ENCODE measurements at places on chromosomes 4 and X. TPM values are rescaled to one million over a fixed set of nuclear protein-coding genes. Genes with fewer than 3 reads are reported as not detected.

GRCh38 chr4:18398661-18399060 lies 377.1 kb upstream of the LCORL start:
- DNase-seq: no peak

GRCh38 chr4:91984466-91984865 lies 319.3 kb upstream of the GRID2 start:
- DNase-seq: no peak

Gene RPS3A
- total RNA-seq: 1,451 TPM

- DNase-seq: no peak
These were observed 22.0 kb downstream of the CTSO start for GRCh38 chr4:155931634-155932033.

- no peak for DNase-seq
These were observed 172.7 kb upstream of the LNX1 start for GRCh38 chr4:53763813-53764597.

- no peak for DNase-seq
These were observed 258.7 kb upstream of the CPEB2 start for GRCh38 chr4:14743601-14744000.

Gene CXCL10
- total RNA-seq: 5.0 TPM

GRCh38 chrX:138925330-138925729 lies 213.8 kb upstream of the FGF13 start:
- no peak for DNase-seq

- DNase-seq: no peak
These were observed 52.8 kb downstream of the ANAPC10 start for GRCh38 chr4:145045180-145045579.

DNA sequence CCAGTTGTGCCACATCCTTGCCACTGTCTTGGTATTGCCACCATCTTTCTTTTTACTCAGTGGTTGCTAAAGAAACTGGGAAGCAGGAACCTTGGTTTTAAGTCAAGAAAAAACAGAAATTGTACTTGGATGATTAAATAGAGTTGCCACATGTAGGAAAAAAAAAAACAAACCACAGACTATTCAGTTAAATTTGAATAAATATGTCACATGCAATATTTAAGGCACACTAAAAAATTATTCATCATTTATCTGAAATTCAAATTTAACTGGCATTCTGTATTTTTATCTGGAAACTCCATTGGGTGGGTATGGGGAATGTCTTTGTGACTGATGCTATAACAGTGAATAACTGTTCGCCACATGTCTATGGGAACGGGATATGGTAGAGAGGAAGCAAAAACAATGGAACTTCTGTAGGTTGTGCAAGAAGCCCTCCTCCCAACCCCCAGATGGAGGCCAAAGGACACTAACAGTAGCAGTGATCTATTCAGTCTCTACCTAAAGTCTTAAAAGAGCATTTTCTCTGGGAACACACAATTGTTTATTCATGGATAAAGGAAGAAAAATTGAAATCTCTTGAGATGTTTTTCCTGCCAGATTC lies 57.0 kb upstream of the PLAC8 start:
- DNase-seq: no peak

DNA sequence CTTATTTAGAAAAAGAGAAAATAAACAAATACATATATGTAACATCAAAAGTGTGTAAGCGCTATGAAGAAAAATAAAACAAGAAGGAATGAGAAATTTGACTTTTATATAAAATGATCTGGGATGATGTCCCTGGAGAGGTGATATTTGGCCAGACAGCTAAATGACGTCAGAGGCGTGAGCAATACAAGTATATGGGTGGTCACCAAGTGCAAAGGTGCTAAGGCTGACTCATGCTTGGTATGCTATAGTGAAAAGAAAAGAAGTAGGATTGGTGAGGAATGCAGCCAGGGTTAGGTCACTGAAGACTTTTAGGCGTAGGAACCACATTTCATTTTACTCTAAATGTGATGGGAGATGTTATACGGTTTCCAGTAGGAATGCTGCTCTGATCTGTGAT lies 1049.1 kb upstream of the TENM3 start:
- no peak for DNase-seq

GRCh38 chr4:183249854-183250253 lies 70.2 kb downstream of the CLDN22 start:
- no peak for DNase-seq

- no peak for DNase-seq
These were observed 128.6 kb downstream of the SHROOM3 start for GRCh38 chr4:76563454-76564122.

GRCh38 chr4:16894406-16894805 lies 4.0 kb downstream of the LDB2 start:
- no peak for DNase-seq

DNA sequence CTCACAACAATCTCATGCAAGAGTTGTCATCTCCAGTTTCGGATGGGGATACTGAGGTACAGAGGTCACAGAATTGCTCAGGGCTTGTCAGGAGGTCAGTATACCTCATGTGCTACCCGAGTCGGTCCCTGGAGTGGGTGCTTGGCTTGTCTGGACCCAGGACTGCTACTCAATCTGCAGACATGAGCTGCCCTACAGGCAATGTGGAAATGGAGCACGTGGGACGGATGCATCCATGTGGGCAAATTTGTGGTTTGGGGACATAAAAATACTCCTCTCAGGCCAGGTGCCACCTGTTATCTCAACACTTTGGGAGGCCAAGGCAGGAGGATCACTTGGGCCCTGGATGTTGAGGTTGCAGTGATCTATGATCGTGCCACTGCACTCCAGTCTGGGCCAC lies 15.8 kb downstream of the USP11 start:
- no peak for DNase-seq

Measured in sciatic nerve (tissue), 2 donors.